ENCODE measurements at places on chromosomes 4 and X.

GRCh38 chr4:139988863-139989765, 164.9 kb downstream of the MAML3 start:
- no peak for DNase-seq

DNA sequence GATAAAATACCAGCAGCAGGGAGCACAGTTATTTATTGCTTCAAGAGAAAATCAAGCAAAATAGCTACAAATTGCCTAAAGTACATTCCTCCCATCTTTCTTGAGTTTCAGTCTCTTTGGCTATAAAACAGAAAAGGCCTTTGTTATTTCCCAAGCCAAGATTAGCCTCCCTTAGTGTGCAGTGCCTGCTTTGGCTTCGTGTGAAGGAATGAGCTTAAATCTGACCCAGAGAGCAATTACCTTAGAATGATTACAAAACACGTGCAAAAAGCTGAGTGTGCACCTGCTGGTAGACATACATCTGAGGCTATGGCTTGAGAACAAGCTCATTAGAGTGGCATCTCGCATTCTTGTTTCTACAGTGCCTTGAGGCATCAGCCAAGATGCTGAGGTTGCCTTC, 250.8 kb downstream of the C4orf33 start:
- DNase-seq = no peak

DNA sequence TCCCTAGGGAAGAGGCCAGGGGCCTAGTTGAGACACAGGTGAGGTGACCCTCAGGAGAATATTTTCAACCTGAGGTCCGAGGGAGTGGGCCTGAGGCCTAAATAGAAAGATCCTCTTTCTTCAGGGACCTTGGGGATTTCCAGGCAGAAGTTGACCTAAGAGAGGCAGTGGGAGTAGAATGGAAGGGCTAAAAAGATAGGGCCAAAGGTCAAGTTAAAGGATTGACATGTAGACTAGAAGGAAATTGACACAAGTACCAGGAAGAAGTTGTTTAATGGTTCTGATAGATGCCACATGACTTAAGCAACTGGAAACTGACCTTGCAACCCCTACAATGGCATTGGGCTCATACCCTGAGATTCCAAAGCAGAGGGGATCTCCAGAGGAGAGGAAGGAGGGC, 76.9 kb downstream of the SHROOM3 start:
- no peak for DNase-seq

DNA sequence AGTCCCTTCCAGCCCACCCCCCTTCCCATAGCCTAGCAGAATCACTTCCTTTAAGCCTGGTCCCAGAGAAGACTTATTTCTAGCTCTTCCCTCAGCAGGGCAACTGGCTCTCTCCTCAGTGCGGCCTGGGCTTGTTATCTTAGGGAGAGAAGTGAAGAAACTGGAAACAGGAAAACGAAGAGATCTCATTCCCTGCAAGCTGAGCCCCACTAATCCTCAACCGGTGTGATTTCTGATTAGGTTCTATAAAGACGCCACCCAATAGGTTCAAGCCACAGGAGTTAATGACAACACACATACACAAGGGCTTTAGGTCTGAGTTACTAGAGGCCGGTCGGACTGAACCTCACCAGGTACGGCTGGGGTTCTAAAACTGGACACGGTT, 3.2 kb downstream of the GSX2 start:
- DNase-seq = no peak

DNA sequence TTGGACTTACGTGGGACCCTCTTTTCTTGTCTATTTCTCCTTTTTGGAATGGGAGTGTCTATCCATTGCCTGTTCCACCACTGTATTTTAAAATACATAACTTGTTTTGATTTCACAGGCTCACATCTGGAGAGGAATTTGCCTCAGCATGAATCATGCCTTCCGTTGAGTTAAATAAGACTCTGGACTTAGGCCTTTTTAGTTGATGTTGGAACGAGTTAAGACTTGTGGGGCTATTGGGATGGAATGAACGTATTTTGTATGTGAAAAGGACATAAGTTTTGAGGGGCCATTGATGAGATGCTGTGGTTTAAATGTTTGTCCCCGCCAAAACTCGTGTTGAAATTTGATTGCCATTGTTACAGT, 66.2 kb downstream of the BEX3 start:
- DNase-seq = no peak

- DNase-seq = no peak
Measured at GRCh38 chr4:6988016-6988715, 55.0 kb upstream of the TADA2B start.

GRCh38 chr4:159444678-159445077, 341.8 kb downstream of the RAPGEF2 start:
- DNase-seq = no peak

DNA sequence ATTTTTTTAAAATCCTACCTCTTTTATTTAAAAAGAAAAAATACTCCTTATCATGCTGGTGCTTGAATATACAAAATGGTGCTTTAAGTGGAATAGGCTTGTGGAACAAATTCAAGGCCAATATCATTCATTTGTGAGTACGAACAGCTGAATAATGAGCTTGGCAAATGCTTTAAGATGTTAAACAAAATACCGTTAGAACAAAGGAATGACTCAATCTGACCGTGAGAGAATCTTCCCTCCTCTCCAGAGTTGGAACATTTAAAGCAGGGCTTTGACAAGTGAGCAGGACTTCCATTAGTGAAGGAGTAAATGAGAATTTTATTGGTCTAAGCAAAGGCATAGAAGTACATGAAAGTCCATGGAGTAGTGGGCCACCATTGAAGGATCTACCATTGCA, 74.5 kb downstream of the DCLK2 start:
- no peak for DNase-seq

DNA sequence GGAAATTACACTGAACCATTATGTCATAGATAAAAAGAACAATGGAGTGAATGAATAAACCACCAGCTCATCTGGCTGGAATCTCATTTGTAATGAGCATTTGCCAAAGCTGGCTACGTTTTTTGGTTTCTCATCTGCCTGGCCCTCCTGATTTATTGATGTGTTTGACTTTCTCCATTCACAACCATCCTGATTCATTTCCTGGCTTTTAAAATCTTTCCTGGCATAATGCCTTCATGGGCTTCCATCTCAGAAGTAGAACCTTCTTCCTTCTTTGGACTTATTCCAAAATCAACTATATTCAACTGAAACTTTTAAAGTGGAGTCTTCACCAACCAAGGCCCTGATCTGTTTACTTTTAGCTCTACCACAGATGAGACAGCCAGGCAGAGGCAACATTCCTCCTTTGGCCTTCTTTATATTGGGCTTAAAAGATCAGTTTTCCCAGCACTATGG, 36.0 kb upstream of the ARSJ start:
- DNase-seq = no peak

GRCh38 chrX:13029887-13030771, 14.3 kb downstream of the FAM9C start:
- DNase-seq = no peak

DNA sequence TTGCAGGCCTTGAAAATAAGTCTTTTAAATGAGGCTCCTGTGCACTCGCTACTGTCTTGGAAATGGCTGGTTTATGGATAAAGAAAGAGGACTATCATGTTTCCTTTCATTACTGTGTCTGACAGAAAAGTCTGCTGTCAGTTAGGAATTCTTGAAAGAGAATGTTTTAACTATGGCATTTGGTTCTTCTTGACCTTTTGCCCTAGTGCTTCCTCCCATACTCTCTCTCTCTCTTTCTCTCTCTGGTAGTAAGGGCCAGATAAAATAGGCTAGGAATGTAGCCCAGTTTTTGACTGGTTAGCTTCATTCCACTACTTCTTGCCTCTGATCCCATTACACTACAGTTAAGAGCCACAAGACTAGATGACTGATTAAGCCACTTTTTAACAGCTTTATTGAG, 29.8 kb downstream of the YY2 start:
- DNase-seq = no peak

DNA sequence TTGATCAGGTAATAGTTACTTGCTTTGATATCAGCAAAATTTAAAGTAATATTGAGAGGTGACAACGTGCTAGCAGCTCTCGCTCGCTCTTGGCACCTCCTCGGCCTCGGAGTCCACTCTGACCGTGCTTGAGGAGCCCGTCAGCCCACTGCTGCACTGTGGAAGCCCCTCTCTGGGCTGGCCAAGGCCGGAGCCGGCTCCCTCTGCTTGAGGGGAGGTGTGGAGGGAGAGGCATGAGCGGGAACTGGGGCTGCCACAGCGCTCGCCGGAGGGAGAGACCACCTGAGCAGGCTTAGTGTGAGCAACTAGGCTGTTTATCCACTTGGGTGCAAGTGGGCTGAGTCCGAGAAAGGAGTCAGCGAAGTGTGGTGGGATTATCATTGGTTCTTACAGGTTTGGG, 455.7 kb upstream of the PCDH7 start:
- DNase-seq = no peak

DNA sequence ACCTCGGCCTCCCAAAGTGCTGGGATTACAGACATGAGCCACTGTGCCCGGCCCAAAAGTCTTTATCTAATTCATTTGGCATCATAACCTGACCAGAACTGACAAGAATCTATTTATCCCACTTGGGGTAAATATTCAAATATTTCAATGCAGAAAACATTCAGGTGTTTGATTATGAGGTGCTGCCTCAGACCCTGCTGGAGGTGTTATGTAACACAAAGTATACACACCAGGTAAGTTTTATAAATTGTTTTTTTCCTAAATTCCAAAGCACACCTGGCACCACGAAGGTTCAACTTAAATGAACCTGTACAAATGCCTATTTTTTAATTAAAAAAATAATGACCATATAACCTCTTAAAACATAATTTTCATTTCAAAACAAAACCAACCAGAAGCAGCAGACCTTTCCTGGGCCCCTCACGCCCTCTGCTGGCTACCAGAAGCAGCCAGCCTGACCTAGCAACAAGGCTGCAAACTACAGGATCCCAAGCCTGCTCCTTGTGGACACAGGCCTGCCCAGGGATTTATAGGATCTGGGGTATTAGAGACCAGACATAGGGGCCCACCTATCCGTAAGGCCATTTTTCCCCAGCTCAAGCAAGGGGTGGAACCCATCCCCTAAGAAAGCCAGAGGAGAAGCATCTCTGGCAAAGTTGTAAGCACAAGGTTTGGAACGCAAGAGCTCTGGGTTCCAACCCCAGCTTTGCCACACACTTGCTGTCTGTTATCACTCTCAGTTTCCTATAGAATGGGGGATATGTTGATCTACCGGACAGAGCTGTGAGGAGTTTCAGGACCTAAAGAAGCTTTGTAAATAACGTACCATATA, 11.7 kb downstream of the OTUD5 start:
- peak; percentile 24 for DNase-seq

DNA sequence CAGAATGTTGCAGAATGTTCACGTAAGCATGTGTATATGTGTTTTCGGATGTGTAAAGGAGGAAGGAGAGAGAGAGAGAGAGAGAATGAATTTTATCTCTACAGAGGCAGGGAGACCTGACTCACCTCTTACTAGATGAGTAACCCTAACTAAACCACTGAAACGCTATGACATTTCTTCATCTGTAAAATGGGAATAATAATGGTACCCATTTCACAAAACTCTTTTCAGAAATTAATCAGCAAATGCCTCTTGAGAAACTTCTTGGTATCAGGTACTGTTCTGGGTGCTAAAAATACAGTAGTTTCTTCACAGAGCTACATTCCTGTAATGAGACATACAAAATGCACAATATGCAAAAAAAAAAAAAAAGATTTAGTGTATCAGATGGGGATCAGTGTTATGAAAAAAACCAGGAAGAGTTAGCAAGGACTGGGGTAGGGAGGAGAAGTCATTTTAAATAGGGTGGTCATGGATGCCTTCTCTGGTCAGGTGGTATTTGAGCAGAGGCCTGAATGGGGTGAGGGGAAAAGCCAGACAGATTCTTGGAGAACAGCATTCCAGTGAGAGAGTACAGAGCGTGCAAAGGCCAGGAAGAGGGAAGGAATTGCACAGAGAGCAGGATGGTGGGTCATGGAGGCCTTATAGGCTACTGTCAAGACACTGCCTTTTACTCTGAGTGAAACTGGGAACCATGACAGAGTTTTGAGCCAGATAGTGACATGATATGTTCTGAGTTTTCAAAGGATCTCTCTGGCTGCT, 84.9 kb upstream of the SPANXB1 start:
- DNase-seq = no peak

GRCh38 chr4:118774321-118774720, 61.6 kb downstream of the SEC24D start:
- DNase-seq = no peak

DNA sequence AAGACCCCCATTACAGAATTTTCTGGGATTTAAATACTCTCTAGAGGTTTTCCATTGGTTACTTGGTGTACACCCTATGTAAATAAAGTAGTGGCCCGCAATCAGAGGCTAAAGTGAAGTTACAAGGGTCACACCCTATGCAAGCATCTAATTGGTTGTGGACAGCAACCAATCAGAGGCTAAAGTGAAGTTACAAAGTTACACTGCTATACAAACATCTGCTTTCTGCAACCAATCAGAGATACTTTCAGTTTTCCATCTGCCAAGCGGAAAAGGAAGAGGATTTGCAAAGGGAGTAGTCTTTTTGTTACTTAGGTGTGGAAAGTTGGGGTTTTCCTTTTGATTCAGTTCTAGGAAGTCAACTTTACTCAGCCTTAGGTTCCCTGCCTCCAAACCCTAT, 2.0 kb upstream of the ATRX start:
- no peak for DNase-seq

Measured in activated T-helper 1 cell treated with Interleukin-2 at 50 U/mL for 16 hours (primary cell).